ENCODE measurements at places on chromosomes 2 and 18. TPM values are rescaled to one million over a fixed set of nuclear protein-coding genes. Genes with fewer than 3 reads are reported as not detected.

DNA sequence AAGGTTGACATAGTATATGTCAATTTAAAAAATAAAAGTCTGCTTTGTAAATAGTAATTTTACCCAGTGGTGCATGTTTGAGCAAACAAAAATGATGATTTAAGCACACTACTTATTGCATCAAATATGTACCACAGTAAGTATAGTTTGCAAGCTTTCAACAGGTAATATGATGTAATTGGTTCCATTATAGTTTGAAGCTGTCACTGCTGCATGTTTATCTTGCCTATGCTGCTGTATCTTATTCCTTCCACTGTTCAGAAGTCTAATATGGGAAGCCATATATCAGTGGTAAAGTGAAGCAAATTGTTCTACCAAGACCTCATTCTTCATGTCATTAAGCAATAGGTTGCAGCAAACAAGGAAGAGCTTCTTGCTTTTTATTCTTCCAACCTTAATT lies 78.6 kb upstream of the CSRNP3 start:
- H3K4me1 ChIP-seq: peaks cover 13% of the 10 kb centered on the region
- DNase-seq: no peak
- no peak overlapping the region for H3K27ac ChIP-seq
- no peaks in the 10 kb centered on the region for H3K36me3 ChIP-seq
- H3K27me3 ChIP-seq: peaks cover 11% of the 10 kb centered on the region

The ELOA2 gene
- total RNA-seq: not detected

GRCh38 chr18:14221689-14222088 lies 89.5 kb upstream of the ZNF519 start:
- no peak overlapping the region for H3K27ac ChIP-seq
- no peaks in the 10 kb centered on the region for H3K4me1 ChIP-seq
- H3K36me3 ChIP-seq: no peaks in the 10 kb centered on the region
- H3K27me3 ChIP-seq: no peaks in the 10 kb centered on the region
- H3K4me3 ChIP-seq: no peak overlapping the region

DNA sequence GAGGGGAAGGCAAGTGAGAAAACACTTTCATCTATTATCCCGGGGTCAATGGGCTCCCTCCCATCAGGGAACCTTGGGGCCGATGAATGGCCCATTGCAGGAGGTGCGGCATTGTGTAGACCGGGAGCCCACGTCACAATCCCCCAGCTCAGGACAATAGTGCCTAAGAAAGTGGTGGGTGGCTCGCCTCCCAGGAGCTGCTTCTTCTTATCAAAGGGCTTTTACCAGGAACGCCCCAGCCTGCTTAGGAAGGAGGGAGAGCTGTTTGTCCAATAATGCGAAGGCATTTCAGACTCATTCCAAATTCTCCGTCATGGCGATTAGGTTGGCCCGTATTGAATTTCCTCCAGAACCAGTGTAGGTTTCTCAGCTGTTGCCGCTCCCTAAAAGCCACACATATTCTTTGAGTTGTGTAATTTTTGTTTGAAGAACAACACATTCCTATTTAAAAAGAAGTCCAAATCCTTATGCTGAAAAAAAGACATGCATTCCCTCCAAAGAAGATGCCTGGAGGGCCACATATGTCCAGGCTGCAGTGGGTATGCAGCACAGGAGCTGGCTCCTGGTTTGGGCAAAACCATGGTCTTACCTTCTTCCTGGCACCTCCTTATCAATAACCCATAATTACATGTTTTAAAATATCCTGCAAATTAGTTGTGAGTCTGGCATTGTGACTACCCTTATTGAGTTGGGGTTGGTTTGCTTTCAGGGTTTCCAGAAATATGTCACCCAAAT lies 264.7 kb downstream of the MYCN start:
- H3K4me3 ChIP-seq: no peak overlapping the region
- H3K4me1 ChIP-seq: no peaks in the 10 kb centered on the region
- H3K27me3 ChIP-seq: peaks cover 5% of the 10 kb centered on the region
- no peaks in the 10 kb centered on the region for H3K36me3 ChIP-seq
- no peak for DNase-seq
- no peak overlapping the region for H3K27ac ChIP-seq

The OTOF gene
- total RNA-seq: 19.9 TPM
